ENCODE measurements at places on chromosomes 4 and X.

- DNase-seq, result no peak
Measured at GRCh38 chr4:45693746-45694145, 430.1 kb downstream of the GABRG1 start.

- peak; percentile 81 for DNase-seq
Measured at GRCh38 chr4:113584407-113585150, 177.0 kb downstream of the CAMK2D start.

DNA sequence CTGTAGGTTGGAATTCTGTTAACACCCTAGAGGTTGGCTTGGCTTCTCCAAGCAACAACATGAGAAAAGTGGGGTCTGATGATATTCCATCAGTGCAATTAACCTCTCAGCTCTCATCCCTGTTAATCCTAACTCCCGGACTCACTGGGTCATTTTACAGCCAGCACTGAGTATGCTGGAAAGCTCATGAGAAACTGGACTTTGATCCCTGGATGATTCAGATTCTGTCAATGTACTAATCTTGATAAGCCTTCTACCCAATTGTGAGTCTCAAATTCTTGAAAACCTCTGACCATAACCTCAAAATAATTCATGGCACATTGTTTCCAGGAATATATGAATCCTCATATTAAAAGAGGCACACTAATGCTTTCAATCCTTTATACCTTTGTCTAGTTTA is 244.3 kb upstream of the DCAF8L1 start:
- peak; percentile 1 for DNase-seq

- DNase-seq, result peak; percentile 98
Measured at GRCh38 chr4:54228961-54229501, at the start of gene PDGFRA. PDGFRA (plus strand) TSS chr4:54229293; CDS start chr4:54258769, 29,476 bp downstream.

DNA sequence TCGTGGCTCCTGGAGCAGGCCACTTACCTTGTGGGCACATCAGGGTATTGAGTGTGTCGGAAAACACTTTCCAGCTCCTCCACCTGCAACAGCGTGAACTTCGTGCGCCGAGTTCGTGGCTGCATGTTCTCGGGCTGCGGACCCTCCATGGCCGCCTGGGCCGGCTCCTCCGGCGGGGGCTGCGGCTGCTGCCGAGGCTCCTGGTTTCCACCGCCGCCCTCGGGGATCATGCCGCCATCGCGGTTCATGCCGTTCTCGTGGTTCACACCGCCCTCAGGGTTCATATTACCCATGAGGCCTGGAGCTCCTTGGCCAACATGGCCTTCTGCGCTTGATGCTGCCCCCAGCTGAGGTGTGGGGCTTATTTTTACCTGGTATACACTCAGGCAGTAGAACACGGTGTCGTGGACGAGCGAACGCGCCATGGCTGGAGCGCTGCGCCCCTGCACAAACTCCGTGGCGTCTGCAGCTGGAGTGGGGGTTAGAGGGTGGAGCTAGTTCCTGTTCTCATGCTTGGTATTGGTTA is at the start of gene RHOXF1:
RHOXF1 (minus strand) TSS at position 476 of the 526 bp plus-strand sequence; CDS start at position 425, 51 bp downstream.
- DNase-seq, result no peak

DNA sequence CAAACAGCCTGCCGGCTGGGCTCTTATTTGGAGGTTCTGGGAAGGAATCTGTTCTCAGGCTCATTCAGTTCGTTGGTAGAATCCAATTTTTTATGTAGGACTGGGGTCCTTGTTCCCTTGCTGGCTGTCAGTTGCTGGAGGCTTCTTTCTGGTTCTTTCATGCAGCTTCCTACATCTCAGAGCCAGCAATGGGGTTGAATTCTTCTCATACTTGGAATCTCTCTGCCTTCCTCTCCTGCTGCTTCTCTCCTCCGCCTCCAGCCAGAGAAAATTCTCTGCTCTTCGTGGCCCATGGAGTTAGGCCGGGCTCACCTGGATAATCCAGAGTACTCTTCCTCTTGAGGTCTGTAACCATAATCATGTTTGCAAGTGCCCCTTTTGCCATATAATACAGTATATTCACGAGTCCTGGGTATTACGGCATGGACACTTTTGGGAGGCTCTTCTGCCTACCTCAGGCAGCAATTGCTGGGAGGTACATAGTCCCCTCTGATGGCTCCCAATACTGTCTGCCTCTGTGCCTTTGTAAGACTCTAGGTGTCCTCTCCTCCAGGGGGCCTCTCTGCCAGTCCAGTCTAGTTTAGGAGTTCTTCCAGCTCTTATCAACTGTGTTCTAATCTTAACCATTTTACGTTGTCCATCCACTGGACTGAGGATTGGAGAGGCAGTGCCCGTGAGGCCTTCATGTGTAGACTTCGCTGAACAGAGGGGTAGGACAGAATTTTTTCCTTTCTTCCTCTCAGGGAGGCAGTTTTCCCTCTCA is 2.2 kb downstream of the TRMT44 start:
- no peak for DNase-seq

- DNase-seq, result peak; percentile 56
Measured at GRCh38 chrX:154082396-154083125, 15.0 kb downstream of the MECP2 start.

DNA sequence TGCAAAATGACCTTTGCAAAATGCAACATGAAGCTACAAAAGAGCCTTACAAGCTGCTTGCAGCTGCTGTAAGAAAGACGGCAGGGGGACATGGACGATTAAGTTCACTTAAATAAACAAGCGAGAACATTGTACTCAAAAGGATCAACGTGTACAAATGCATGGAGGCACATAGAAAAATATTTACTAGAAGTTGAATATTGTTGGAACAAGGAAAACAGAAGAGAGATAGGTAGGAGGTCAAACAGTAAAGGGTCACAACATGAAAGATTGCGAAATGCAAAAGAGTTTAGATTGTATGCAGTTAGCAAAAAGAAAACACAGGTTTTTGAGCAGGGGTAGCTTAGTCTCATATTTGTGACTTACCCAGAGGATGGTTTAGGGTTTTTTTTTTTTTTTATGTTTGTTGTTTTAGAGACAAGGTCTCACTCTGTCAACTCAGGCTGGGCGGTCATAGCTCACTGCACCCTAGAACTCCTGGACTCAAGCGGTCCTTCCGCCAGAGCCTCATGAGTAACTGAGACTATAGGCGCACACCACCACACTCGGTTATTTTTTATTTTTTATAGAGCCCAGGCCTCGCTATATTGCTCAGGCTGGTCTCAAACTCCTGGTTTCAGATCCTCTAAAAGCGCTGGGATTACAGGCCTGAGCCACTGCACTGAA is 1.4 kb upstream of the PHF8 start:
- DNase-seq, result no peak

DNA sequence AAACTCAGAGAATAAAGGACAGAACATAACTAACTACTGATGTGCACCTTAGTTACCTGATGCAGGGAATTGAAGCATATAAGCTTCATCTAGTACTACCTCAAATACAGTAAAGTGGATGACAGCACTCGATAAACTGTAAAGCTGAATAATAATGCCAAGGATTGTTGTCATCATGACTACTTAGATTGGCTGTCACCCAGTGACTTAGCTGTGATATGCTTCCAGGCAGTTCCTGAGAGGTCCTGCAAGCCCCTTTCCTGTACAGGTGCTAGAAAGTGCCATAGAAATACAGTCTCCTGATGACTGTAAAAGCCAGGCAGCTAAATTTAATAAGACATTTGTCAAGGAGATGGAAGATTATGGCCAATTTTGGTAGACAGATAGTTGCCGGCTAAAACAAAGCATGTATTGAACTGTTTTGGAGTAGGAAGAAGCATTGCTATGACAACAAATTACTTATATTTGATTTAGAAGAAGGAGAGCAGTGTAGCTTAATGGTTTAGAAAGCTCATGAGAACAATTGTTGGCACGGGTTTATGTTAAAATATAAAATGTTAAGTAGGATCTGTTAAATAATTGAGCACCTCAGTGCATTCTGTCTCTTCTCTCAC is 29.7 kb downstream of the TMEM164 start:
- no peak for DNase-seq

GRCh38 chr4:144423930-144424329 is 222.0 kb upstream of the HHIP start:
- no peak for DNase-seq

GRCh38 chrX:68632491-68632890 is 15.0 kb upstream of the STARD8 start:
- DNase-seq, result no peak

- no peak for DNase-seq
Measured at GRCh38 chr4:82422616-82423015, 7.6 kb downstream of the HNRNPDL start.

GRCh38 chrX:70452143-70452733 is 7.6 kb downstream of the DLG3 start:
- peak; percentile 56 for DNase-seq
